Activated CD4-positive, alpha-beta memory T cell treated with anti-CD3 and anti-CD28 coated beads for 36 hours (primary cell): ENCODE measurements at places on chromosomes 4 and X.

DNA sequence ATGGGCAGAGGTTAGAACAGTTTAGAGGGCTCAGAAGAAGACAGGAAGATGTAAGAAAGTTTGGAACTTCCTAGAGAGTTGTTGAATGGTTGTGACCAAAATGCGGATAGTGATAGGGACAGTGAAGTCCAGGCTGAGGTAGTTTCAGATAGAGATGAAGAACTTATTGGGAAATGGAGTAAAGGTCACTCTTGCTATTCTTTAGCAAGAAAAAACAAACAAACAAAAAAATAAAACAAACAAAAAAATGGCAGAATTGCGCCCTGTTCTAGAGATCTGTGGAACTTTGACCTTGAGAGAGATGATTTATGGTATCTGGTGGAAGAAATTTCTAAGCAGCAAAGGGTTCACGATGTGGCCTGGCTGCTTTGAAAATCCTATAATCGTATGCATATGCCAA lies 185.1 kb upstream of the SFRP2 start:
- DNase-seq, result no peak

GRCh38 chr4:70000711-70001110 lies 4.9 kb downstream of the STATH start:
- DNase-seq, result no peak

DNA sequence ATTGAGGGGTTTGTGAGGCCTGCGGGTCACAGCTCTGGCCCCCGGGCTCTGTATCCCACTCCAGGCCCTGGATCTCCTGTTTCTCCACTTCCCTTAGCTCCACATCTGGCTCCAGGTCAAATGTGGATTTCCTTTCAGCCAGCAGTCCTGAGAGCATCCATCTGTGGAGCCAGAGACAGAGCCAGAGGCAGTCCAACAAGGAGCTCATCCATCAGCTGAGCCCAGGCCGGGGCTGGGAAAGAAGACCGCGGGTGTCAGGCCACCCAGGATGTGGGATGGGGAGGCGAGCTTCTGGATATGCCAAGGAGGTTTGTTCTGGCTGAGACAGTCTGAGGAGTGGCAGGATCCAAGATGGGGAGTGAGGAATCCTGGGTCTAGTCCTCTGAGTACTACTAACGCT lies 91.7 kb downstream of the EFNB1 start:
- no peak for DNase-seq

GRCh38 chr4:20627866-20628265 lies 72.4 kb upstream of the PACRGL start:
- no peak for DNase-seq
